Muscle of back (tissue), 13 donors: ENCODE measurements at places on chromosomes 12 and 14.

GRCh38 chr14:91035855-91036254 is 24.6 kb downstream of the RPS6KA5 start:
- DNase-seq: no peak

- no peak for DNase-seq
Observed at GRCh38 chr12:96045566-96045965, 10.2 kb upstream of the LTA4H start.

DNA sequence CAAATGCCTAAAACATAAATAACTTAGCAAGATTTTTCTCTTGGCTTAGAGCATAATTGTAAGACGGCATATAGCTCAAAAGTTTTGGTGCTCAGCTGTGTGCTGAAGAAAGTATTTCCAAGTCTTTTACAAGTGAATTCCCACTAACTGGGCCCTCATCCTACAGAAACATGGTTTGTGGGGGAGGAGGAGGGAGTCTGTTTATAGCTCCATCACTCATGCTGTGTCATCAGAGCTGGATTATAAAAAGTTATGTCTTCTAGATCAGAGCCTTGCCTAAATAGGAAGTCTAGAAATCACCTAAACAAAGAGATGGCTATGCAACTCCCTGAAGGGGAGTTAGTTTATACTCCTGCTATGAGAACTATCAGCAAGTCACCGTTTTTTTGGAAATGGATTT is 65.9 kb upstream of the OTOGL start:
- peak; percentile 56 for DNase-seq

DNA sequence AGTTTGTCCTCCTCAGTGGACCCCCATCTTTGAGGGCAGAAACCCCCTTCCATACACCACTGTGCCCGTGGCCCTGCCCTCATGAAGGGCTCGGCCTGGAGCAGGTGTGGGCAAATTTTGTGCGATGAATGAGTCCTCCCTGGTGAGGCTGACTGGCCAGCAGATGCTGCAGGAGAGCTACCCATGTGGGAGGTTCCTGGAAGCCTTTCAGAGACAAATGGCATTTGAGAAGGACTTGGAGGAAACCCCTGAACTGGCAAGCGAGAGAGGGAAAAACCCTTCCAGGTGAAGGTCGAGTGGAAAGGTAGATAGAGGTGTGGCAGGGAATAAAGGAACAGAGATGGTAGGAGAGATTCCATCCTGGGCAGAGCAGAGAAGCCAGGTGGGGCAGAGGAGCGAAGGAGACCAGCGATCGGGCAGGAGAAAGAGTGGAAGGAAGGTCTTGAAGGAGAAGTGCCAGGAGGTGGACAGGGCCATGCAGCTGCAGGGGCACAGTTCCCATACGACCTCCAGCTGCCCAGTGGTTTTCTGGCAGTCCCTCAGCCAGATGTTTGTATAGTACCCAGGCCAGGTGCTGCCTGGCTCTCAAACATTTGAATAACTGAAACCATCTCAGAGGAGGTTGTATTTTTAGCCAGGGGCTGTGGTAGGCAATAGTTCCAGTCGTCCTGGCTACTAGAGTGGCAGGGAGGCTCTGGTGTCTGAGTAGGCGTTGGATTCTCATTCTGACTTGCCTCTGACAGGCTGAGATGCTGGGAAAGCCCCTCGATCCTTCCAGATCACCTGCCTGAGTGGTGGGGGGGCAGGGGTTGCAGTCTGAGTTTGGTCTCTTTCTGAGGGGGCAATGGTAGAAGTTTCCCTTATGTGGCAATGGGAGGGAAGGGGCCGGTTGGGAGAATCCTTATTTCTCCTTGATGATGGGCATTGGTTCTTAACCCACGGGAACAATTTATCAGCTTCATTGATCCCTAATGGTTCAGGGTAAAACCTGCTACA is 40.1 kb downstream of the FBXL14 start:
- DNase-seq: no peak

GRCh38 chr12:102522768-102523167 is 42.4 kb upstream of the IGF1 start:
- DNase-seq: peak; percentile 30

GRCh38 chr12:13347241-13348043 is 150.9 kb downstream of the EMP1 start:
- DNase-seq: no peak

- DNase-seq: no peak
Observed at GRCh38 chr12:110780448-110780847, 37.8 kb upstream of the PPP1CC start.

- DNase-seq: peak; percentile 31
Observed at GRCh38 chr12:56469007-56469930, 891 bp downstream of the SPRYD4 start.

DNA sequence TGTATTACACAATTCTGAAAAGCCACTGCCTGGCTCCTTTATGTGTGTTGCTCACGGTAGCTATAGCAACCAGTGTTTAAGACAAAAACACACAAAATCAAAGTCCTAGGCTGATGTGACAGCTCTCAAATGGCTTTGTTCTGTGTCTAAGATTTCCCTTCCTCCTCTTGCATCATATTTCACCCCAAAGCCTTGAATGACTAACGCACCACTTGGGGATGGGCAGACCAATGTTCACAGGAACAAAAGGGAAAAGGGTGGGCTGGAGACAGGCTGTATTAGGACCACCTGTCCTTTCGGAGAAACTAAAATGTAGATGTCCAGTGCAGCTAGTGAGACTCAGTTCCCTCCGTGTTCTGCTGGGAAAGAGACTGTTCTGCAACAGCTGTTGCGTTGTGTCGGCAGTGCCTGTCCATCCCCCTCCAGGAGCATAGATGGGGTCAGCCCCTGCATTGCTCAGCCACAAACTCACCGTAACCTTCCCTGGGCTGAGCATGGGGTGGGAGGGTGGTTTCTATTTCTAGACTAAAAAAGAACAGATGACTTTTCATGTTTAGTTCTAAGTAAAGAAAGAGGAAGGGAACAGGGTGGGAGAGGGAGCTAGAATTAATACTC is 26.8 kb upstream of the DAAM1 start:
- peak; percentile 81 for DNase-seq

- no peak for DNase-seq
Observed at GRCh38 chr12:123142518-123142840, 8.4 kb downstream of the PITPNM2 start.

DNA sequence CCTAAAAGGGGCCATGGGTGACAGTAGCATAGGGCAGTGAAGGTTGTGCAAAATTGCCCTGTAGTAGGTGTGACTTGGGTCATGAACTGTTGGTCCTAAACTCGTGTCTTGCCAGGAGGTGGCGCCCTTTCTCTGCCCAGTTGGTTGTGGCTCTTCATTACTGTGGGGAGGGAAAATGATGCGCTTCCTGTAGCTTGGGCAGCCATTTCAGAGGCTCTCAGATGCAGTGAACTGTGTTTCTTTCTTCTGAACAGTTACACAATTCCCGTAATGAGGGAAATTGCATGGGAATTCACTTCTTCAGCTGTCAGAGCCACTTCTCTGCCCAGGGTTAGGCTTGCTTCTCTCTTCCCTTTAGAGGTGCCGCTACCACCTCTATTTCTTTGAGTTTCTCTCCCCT is 148.1 kb upstream of the NRXN3 start:
- peak; percentile 17 for DNase-seq

DNA sequence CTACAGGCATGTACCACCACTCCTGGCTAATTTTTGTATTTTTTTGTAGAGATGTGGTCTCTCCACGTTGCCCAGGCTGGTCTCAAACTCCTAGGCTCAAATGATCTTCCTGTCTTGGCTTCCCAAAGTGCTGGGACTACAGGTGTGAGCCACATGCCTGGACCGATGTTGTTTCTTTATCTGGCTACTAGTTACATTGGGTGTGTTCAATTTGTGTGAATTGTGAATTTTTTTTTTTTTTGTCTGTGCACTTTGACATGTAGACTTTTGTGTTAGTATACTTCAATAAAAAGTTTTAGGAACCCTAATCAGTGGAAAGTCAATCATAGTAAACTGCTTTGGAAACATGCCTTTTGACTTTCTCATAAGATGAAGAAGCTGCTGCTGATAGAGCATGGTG is 24.0 kb upstream of the SLC17A8 start:
- DNase-seq: no peak

- no peak for DNase-seq
Observed at GRCh38 chr12:46744283-46744682, 81.5 kb downstream of the SLC38A4 start.

- DNase-seq: no peak
Observed at GRCh38 chr14:24971255-24971654, 78.7 kb downstream of the STXBP6 start.

DNA sequence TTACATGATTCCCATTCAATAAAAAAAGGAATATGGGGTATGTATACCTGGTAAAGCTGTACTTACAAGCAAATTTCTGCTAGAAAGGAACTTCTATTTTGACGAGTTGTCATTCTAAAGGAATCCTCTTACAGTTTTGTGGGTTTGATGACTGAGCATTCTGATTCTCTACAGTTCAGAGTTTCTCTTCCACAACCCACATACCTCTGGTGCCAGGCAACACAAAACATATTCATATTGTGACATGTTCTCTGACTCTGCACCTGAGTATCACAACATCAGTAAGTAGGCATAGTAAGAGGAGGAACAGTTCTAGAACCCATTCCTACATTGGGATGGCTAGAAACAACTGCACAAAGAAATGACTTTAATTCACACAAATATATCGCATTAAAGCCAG is 636.6 kb downstream of the MED13L start:
- DNase-seq: no peak

- DNase-seq: no peak
Observed at GRCh38 chr14:95211721-95212504, 54.6 kb upstream of the DICER1 start.

GRCh38 chr12:12350868-12351463 is 924 bp upstream of the MANSC1 start:
- no peak for DNase-seq
